ENCODE measurements at places on chromosomes 5 and 9.
A peak's percentile ranks its signal among the peaks of the same experiment; 100 is the strongest.

DNA sequence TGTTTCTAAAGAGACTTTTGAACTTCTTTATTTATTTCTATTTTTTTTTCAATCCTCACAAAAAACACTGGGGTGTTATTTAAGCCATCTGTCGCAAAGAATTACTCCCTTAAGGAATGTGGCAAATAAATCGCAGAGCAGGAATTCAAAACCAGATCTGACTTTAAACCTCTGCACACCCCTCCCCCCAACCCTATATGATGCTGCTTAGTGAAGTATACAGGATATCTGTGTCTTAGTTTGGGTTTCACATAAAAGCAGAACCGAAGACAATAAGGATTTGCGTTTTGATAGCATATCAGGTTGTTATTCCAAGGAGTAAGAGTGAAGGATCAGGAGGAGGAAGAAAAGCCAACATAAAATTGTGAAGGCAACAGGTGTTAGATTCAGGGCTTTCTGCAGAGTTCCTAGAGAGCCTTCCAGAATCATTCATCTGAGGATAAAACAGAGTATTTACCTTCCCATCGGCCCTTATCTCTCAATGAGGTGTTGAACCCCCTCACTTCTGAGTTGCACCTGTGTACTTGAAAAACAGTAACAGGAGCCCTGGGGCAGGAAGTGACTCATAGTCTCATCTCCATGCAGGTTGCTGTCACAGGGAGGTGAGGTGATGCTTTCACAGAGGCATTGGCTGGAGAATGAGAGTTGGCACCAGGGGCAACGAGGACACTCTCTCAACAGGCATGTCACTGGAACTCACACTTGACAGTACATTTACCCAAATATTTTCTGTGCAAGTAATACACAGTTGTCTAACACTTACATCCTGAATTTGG lies 33.5 kb upstream of the DMRT3 start:
- no peak for DNase-seq

DNA sequence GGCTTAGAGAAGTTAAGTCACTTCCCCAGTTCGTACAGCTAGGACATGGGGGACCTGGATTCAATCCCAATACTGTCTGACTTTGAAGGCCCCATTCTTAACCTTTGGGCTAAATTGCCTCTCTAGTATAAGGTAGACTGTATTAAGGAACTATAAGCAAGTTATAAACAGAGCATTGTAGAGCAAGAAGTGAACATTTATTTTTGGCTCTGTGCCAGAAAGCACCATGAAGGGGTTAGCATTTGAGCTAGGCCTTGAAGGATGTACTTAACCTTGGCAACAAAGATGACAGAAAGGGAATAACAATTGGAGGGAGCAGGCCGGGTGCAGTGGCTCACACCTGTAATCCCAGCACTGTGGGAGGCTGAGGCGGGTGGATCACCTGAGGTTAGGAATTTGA lies 32.8 kb downstream of the GALNT10 start:
- DNase-seq = no peak

- DNase-seq = no peak
These were observed 337.8 kb downstream of the GADD45G start for GRCh38 chr9:89942643-89943042.

DNA sequence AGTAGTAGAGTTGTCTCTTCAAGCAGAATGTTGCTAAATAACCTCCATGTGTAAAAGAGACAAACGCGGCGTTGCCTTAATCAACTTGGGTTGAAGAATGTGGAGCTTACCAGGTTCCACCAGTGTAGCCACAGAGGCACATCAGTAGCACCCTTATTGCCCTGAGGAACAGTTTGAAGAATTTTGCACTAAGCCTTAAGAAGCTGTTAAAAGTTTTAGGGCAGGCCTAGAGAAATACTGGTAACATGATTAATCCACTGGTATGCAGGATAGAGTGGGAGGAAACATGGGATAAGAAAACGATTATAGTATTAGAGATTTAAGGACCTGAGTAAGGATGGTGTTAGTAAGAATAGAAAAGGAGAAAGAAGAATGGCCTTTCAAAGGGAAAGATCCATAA lies 100.6 kb downstream of the ZCCHC7 start:
- DNase-seq = no peak

- no peak for DNase-seq
These were observed 4.4 kb downstream of the TTC16 start for GRCh38 chr9:127720031-127720864.

GRCh38 chr9:108704156-108704852 lies 151.5 kb downstream of the ACTL7B start:
- DNase-seq = no peak

- DNase-seq = no peak
These were observed 34.5 kb downstream of the CEP72 start for GRCh38 chr5:646396-647201.

GRCh38 chr5:145803112-145804004 lies 31.8 kb downstream of the PRELID2 start:
- DNase-seq = no peak

- no peak for DNase-seq
These were observed 39.4 kb downstream of the HOMER1 start for GRCh38 chr5:79474367-79475151.

DNA sequence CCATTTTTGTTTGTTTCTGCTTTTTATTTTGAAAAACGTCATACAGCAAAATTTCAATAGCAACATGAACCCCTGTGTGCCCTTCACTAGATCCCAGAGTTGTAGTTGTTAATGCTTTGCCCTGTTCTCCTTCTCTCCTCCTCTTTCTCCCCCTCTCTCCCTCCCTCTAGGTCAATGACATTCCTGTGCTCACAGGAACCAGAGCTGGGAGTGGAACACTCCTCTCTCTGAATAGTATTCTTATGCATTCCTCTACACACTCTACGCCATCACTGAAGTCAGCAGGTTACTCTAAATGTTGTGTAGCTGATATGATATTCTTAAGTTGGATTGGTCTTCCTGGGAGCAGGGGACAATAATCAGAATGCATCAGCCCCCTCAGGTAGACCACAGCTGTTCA lies 243.4 kb downstream of the SYK start:
- DNase-seq = no peak

DNA sequence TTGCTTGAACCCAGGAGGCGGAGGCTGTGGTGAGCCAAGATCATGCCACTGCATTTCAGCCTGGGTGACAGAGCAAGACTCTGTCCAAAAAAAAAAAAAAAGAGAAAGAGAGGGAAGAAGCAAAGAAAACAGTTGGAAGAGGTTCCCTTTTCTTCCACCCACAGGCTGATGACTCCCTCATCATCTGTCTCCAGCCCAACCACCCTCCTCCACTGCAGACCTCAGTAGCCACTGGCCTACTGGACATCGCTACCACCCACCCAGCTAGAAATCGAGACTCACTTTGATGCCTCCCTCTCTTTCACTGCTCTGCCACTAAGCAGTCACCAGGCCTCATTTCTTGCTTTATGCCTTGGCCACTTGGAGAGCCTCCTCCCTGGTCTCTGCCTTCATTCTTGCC lies 71.2 kb downstream of the NIPSNAP3B start:
- DNase-seq = no peak

DNA sequence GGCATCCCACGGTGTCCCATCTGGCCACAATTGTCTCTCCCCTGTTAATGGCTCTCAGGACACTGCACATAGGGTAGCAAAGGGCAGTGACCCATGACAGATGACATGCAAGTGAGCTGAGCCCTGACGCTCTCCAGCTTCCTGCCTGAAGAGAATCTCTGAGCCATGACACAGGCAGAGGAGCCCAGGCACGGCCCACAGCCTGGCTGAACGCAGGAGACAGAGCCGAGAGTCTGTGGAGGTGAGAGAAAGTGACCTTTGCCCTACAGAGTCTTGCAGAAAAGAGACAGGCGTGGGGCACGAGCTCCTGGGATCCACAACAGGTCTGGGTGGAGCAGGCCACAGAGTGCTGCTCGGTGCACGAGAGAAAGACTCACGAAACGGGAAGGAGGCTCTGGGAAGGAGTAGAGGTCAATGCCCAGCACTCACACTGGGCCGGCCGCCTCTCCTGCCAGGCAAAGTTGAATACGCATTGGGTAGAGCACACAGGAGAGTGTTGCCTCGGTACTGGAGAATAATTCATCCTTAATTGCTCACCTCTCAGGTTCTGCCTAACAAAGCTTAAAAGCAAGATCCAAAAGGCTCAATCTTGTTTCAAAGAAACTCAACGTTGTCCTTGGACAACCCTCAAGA lies 90.3 kb downstream of the MRPL36 start:
- no peak for DNase-seq

GRCh38 chr9:104322596-104322995 lies 181.5 kb upstream of the OR13F1 start:
- DNase-seq = no peak

- DNase-seq = no peak
These were observed 23.0 kb upstream of the CEP78 start for GRCh38 chr9:78212868-78213267.

GRCh38 chr9:135281791-135282737 lies 194.6 kb downstream of the OLFM1 start:
- DNase-seq = peak; percentile 87

DNA sequence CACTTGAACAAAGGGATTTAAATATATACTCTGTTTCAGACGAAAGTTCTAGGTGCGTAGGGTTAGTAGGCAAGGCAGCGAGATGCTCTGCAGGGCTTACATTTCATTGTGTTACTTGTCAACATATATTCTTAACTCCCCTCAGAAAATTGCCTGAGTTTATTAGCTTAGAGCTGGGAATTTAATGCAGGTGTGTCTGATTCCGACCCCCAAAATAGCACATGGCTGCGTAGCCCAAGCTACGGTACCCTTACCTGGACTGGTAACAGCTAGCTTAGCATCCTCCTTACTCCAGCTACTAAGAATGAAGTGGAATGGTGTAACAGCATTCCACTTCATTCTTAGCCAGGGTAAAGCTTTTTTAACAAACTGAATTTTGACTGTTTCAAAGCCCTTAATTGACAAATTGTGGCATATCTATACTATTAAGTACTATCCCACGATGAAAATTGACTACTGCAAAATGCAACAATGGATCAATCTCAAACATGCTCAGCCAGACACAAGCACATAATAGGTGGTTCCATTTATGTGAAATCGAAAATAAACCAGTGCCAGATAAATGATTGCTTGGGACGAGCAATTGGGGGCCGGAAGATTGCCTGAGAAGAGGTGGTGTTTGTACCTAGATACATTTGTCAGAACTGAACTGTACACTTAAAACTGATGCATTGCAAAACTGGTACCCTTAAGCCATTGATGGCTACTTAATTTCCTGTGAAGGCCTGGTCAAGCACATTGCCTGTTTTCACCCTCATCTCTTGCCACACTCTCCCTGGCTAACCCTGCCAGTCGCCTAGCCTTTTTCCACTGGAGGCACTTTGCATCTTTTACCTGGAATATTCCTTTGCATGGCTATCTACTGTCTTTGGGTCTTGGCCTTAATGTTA lies 3.0 kb upstream of the FGF18 start:
- DNase-seq = no peak

- DNase-seq = no peak
These were observed 423.3 kb downstream of the EFNA5 start for GRCh38 chr5:107247427-107247826.

GRCh38 chr9:79551586-79551985 lies 20.2 kb upstream of the TLE4 start:
- no peak for DNase-seq

DNA sequence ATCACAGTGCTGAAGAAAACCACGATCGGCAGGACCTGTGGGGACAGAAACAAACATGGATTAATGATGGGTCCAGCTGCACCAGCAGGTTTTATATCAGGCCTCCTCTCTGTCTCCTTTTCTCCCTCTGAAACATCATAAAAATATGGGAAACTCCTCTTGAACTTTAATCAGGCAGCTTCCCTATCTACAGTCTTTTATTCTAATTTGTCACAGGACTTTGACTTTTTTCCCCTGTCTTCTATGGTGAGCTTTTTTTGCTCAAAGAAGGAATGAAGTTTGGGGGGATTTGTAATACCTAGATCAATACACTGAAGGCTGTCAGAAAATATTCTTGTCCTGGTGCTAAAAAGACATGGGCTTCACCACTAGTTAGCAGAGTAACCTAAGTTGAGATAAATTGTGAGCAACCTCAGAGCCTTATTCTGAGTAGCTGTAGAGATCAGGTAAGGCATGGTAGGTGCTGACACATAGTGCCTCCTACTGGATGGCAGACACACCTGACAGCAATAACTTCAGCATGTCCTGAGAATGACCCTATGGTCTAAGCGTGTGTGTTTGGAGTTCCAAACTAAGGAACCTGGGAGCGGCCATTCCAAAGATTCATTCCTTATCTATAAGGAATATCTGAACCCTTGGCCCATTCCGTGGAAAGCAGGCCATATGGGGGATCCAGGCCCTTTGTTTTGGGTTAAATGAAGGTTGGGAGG lies 46.2 kb downstream of the SLC28A3 start:
- DNase-seq = no peak

- DNase-seq = no peak
These were observed at the start of gene DAPK1 for GRCh38 chr9:87497604-87498045. Gene DAPK1 (plus strand): TSS chr9:87497867. CDS start chr9:87499078, 1,211 bp downstream.

DNA sequence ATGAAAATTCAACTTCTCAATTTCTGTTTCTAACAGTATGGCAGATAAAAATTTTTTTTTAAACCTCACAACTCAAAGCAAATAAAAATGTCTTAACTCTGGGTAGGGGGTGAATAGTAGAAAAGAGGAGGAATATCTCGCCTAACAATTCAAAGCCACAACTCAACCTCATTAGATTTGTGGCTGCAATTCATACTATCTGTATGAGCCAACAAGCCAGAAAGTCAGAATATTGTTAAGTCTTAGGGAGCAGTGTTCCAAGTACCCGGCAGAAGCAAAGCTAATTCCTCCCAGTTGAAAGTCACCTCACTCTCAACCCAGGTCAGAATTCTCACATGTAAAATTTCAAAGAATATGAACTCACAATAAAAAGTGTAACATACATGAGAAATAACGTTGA lies 15.0 kb downstream of the PJA2 start:
- no peak for DNase-seq

GRCh38 chr5:143213851-143214363 lies 189.6 kb downstream of the NR3C1 start:
- DNase-seq = no peak

GRCh38 chr5:146660376-146660960 lies 144.5 kb upstream of the GPR151 start:
- no peak for DNase-seq

DNA sequence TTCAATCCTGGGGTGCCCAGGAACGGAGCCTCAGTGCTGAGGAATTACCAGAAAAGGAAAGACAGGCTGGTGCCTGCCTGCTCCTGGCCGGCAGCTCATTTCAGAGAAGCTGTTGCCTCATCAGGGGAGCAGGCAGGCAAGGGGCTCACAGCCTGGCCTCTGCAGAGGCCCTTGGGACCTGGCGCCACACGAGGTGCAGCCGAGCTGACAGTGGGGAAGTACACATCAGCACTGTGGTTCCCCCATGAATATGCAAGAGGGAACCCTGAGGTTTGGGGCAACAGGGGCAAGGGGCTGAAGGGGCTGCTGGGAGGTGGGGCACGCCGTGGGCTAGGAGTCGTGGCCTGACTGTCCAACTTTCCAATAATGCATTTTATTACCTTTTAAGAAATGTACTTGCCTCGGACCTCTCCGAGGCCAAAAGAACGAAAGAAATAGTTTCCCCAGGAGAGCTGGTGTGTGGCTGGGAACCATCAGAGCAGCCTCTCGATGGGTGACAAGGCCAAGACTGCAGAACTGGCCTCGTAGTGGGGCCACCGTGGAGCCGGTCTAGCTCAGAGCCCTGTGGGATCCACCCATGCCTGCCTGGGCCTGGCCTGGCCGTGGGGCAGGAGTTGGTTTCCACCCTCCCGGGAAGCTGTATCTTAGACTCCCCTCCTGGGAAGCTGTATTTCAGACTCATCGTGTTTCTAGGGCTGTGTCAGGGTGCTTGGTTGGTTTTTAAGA lies 198.6 kb downstream of the PAX5 start:
- no peak for DNase-seq

GRCh38 chr9:33227741-33228140 lies 12.2 kb upstream of the SPINK4 start:
- no peak for DNase-seq

All from cerebellar cortex (tissue), 1 donor.